ENCODE measurements at places on chromosomes 13 and 19.

- no peak for DNase-seq
Observed at GRCh38 chr13:79346300-79346914, 59.6 kb downstream of the RBM26 start.

DNA sequence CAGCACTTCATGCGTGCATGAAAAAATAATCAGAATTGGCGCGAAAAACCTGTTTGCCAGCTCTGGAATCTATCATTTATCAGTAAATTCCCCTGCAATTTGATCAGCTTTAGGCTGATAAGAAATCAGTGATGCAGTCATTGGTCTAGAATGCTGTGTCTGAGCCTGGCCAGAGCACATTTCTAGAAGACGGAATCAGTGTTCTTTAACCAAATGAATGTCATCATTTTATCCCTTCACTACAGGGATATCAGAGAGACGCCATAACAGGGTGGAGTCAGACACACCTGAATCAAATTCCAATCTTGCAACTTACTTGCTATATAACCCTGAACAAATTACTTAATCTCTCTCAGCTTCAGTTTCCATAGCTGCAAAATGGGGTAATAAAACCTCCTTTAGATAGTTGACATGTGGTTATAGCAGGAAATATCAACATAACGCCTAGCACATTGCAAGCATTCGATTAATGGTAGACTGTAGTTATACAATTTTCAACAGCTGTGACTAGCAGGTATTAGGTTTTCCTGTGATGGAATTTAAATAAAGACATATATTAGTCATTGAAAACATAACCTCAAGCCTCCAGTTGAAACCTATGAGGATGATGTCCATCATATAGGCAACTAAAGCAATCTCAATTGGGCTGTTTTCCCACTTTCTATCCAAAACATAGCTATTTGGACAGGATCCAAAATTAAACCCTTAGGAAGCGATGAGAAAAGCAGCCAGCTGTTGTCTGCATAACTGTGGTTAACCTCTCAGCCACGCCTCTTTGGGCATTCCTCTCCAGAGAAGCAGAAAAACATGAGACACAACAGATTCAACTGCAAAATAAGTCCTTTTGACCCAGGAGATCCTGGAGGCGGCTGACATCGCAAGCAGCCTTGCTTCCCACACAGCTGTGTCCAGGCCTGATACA, 51.6 kb upstream of the UBL3 start:
- DNase-seq = no peak

GRCh38 chr13:112974125-112974524, 5.1 kb downstream of the MCF2L start:
- no peak for DNase-seq

DNA sequence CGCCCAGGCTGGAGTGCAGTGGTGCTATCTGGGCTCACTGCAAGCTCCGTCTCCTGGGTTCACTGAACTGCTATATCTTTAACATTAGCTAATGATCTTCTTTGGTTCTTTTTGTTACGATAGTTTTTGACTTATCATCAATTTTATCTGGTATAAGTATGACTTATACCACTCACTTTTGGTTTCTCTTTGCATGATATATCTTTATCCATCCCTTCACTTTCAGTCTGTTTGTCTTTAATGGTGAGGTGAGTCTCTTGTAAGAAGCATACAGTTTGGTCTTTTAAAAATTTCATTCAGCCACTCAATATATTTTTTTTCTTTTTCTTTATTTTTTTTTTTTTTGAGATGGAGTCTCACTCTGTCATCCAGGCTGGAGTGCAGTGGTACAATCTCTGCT, 58.4 kb downstream of the ADGRE1 start:
- no peak for DNase-seq

GRCh38 chr19:15417699-15418098, 1.1 kb downstream of the AKAP8L start:
- no peak for DNase-seq

Data from cortex of kidney (tissue), 1 donor.